ENCODE measurements at places on chromosomes 4 and X.

DNA sequence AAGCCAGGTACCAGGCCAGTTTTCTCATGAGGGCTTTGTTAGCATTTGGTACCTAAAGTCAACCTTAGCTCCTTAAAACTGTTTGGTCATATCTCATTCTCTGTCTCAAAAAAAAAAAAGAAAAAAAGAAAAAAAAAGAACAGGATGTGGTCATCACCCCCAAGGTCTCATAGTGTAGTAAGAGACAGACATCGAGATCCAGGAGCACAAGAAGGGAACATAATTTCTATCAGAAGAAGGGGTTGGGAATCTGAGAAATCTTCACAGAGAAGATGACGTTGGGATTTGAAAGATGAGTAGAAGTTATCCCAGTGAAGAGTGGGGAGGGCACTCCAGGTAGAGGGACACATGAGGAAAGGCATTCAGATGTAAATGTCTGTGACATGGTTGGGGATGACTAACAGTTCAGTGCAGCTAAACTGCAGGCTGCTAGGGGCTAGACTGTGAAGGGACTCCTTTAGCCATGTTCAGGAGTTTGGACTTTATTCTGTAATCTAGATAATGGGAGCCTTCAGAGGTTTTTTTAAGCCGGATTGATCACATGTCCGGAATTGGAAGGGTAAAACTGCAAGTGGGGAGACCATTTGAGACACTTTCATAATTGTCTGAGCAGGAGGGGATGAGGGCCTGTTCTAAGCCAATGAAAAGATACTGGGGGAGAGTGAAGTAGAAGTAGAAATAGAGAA, 26.9 kb upstream of the GJB1 start:
- peak; percentile 25 for DNase-seq

DNA sequence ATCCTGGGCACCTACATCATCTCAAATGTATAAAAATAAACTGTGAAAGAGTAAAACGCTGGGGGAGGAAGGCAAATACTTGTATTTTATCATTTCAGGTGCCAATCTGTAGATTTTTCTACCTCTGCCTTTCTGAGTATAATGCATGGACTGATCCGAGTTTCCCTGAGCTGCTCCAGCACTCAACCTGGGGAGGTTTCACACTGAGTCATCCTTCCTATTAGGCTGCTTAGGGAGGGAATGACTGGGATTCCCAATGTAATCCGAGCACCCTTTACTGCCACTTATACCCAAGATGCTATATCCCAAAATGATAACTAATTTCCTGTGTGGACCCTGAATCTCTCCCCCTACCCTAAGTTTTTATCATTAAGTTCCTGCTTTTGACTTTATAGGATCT, 126.6 kb downstream of the HNRNPD start:
- no peak for DNase-seq

- no peak for DNase-seq
These were observed 206.0 kb downstream of the BCOR start for GRCh38 chrX:39891781-39892180.

DNA sequence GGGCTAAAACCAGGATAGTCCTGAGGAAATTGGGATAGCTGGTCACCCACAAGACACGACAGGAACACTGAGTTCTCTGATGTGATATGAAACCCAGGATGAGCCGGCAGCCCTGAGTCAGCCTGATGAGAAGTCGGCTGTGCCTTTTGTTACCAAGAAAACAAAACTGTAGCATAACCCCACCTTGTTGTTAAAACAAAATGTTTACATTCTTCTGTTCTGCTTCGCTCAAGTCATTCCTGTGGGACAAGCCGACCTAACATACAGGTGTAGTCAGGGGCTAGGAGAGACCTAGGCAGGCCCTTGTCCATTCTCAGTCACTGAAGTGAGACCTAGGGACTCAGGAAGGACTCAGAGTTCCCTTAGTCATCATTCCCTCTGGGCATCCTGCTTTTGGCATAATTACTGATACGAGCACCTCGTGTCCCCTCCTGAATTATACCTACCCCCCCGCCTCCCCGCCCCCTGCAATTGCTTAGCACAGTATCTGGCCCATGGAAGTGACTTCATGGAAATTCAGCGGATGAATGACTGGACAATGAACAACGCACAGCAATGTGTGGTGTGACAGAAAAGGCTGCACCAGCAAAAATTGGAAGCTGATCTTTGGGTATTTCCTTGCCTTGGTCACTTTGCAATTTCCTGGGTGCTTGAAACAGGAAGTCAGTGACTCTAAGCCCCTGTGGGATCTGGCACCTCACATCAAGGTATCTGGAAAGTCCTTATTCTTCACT, 31.9 kb upstream of the TLR2 start:
- DNase-seq = no peak

DNA sequence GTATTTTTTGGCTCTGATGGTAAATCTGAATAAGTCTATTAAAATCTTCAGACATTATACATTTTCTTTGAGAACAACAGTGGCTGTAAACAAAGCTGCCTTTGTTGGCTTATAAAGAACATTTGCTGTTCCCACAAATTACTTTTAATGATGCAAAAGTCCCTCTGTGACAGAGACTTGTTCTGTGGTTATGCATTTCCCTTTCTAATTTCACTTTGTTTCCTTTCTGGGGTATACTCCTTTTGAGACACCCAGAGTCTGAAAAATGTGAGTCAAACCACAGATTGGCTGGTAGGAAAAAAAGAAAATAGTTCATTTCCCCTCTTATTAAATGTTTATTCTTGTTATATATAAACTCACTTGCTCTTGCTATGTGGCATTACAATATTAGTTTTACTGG, 402.4 kb downstream of the PACRGL start:
- DNase-seq = no peak

- DNase-seq = no peak
These were observed 526.3 kb downstream of the SPRY1 start for GRCh38 chr4:123922847-123923246.

- no peak for DNase-seq
These were observed 51.9 kb downstream of the UBQLN2 start for GRCh38 chrX:56615282-56615681.

GRCh38 chrX:47199286-47199685, 5.7 kb downstream of the UBA1 start:
- DNase-seq = no peak

- no peak for DNase-seq
These were observed 33.7 kb downstream of the RBM47 start for GRCh38 chr4:40595981-40596380.

- DNase-seq = no peak
These were observed 4.0 kb downstream of the ITIH6 start for GRCh38 chrX:54794028-54794427.

GRCh38 chr4:102299354-102300107, 45.8 kb downstream of the SLC39A8 start:
- DNase-seq = peak; percentile 24

DNA sequence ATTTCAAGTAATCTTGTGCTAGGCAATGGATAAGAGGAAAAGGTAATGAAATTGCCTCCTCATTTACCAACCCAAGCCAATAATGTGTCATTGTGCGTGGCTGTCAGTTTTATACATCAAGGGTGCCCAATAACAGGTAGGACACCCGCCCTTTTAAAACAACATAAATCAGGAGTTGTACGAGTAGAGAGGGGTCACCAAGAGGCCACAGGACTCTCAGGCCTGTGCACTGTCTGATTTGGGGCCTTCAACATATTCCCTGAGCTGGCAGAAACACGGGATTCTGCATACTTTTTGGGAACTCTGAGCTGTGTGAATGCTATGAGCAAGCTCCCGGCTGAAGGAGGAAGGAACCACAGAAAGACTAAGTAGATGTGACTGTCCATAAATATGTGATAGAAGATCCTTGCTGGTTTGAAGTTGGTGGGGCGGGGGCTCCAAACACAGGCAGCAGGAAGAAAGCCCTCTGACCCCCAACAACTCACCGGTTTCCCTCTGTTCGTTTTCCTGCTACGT, 82.7 kb upstream of the MAML3 start:
- no peak for DNase-seq

DNA sequence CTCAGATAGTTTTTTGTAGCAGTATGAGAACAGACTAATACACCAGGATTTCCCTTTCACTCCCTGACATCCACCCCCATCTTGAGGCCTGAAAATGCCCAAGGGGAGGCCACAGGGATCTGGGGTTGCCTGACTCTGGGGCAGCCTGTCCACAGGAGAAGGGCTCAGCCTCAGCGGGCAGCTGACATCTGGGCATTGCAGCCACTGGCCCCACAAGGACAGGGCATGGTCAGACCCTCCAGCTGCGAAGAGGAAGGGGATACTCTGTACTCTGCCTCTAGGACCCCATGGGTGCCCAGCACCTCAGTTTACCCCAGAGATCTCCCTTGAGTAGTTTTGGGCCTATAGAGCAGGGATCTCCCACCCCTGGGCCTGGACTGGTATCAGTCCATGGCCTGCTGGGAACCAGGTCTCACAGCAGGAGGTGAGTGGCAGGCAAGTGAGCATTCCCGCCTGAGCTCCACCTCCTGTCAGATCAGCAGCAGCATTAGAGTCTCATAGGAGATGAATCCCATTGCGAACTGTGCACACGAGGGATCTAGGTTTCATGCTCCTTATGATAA, 138.9 kb downstream of the HMX1 start:
- DNase-seq = no peak

DNA sequence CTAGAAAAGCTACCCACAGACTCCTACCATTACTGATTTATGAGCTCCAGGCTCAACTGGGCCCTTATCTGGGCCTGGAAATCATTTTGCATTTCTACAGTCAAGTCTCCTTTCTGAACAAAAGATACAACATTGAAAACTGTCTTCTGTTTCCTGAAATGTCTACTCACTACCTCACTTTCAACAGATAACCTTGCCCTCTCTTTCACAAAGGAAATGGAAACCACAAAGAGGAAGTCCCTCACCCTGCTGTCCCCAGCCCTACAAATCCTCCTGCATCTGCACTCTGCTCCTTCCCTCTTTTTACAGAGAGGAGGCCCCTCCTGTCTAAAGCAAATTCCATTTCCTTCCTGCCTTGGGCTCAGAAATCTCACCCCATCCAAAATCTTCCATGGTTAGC, 24.8 kb upstream of the CYBB start:
- DNase-seq = peak; percentile 53

DNA sequence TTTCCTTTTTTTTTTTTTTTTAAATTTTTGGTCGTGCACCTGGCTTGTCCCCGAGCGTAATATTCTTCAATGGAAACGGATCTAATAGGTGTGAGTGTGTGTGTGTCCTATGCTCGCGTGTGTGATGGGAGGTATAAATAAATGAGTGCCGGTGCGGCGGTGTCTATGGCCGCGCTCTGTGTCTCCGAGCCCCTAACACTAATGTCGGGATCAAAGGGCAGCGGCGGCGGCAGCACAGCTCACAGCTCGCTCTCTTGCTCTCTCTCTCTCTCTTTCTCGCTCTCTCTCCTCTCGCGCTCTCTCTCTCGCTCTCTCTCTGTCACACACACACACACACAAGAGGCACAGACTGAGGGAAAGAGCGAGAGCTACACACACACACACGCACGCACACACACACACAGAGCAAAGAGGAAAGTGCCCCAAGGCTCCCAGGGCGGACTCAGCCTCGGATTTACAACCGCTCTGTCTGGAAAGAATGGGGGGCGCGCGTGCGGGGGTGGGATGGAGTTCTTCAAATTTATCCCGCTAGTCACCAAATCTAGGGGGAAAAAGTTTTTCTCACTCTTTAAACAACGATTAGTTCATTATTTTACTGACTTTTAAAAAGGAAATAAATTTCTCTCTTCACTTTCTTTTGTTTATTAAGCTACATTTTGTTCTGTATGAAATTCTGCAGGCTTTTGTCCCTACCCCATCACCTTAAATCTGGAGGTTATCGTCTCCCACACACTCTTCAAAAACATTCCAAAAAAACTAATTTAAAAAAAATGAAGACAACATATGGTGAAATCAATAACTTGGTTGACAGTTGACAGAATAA, at the start of gene ZNF827:
Gene ZNF827 (minus strand): TSS at position 206 of the 823 bp plus-strand sequence. CDS start 416 bp downstream, outside the sequence.
- DNase-seq = peak; percentile 82

- DNase-seq = no peak
These were observed 15.4 kb downstream of the SNX12 start for GRCh38 chrX:71052721-71053120.

DNA sequence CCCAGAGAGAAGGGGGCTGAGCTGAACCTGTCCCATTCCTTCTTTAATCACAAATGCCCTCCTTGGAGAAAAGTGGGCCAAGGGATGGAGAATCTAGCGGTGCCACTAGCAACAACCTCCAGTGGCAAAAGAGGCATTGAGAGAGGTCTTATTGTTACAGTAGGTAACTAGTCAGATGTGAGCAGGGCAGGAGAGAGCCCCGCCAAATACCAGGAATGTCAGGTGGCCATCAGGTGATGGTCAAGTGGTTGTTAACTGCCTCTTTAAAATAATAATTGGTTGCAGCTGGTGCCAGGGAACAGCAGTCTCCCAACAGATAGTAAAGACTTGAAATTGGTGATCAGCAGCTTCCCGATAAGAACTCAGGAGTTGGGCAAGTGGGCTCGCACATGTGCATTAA, 116.1 kb downstream of the EVC2 start:
- DNase-seq = no peak

DNA sequence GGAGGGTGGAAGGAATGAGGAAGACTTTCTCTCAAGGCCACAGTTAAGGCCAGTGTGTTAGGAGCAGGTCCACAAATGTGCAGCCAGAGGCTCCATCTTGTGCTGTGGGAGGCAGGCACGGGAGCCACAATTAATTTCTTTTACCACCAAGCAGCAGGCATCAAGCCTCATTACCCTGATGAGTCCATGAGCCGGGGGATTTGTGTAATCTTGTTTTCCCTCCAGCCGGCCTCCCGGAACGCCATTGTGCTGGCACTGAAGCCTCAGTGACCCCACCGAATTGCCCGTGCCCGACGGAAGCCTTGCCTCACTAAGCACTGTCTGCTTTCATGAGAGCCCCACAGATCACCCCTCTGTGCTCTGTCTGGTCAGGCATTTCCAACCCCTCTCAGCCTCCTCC, 154.7 kb upstream of the STX18 start:
- DNase-seq = no peak

DNA sequence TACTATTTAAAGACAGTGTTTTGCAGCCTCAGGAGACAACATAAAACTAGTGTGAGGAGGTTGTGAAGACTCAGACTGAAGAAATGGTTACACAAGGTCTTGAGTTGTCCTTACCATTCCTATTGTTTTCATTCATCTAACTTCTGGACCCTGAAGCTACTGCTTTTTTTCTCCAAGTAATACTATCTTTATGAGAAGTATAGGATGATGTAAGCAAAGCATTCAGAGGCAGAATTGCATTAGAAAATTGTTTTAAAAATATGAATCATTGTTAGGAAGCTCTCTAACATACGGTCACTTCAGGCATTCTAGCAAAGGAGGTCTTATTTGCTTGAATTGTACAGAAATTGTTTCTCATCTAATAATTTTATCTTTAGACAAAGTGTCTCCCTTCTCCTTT, 357.8 kb downstream of the TLL1 start:
- no peak for DNase-seq

- no peak for DNase-seq
These were observed 96.2 kb upstream of the APOOL start for GRCh38 chrX:84907324-84907968.

- DNase-seq = no peak
These were observed 45.3 kb downstream of the SHOX start for GRCh38 chrX:675955-676295.

- DNase-seq = no peak
These were observed 773.6 kb upstream of the DIAPH2 start for GRCh38 chrX:95911062-95911461.

GRCh38 chr4:119946359-119946758, 120.3 kb downstream of the MAD2L1 start:
- DNase-seq = no peak

Data from CD4-positive, alpha-beta T cell treated with Interleukin-1 beta for 1 hour (primary cell).